ENCODE measurements at places on chromosomes 5 and 9. TPM values are rescaled to one million over a fixed set of nuclear protein-coding genes. Genes with fewer than 3 reads are reported as not detected.
A peak's percentile ranks its signal among the peaks of the same experiment; 100 is the strongest.

IFNA13 gene
- not detected for total RNA-seq

PSD2 gene
- 0.08 TPM for total RNA-seq

BRINP1 gene
- 0.17 TPM for total RNA-seq

UGCG gene
- 49.2 TPM for total RNA-seq

CD72 gene
- 2.2 TPM for total RNA-seq

IL9 gene
- not detected for total RNA-seq

EIF4E1B gene
- total RNA-seq: not detected

PRR16 gene
- 2.4 TPM for total RNA-seq

OTP gene
- not detected for total RNA-seq

GNPDA1 gene
- 15.0 TPM for total RNA-seq

GRM6 gene
- total RNA-seq: not detected

COL5A1 gene
- 5.3 TPM for total RNA-seq

GRCh38 chr9:14180093-14180959, 133.6 kb downstream of the NFIB start:
- DNase-seq: no peak

- no peak for DNase-seq
These were observed 192.3 kb downstream of the PALM2AKAP2 start for GRCh38 chr9:109972026-109972882.

GRCh38 chr5:173016598-173017046, 33.1 kb downstream of the ATP6V0E1 start:
- DNase-seq: peak; percentile 29

DNA sequence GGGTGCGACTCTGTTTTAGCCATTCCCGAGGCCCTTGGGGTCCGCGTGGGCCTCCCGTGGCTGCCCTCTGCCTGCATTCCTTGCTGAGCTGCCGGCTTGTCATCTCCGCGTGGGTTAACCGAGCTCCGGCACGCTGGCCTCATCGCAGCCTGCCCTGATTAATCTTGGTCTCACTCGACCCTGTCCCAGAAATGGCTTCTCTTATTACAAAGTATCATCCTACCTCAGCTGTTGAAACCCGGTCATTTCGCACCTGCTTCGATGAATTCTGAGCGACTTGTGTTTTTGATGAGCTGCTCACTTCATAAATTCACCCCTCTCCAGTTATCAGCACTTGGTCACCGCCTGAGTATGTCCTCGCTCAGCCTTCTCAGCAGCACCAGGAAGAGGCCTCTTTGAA, 123.5 kb upstream of the EGFLAM start:
- DNase-seq: no peak

- DNase-seq: no peak
These were observed 334.7 kb downstream of the ACTL7B start for GRCh38 chr9:108521063-108521590.

GRCh38 chr9:137461663-137462395, 2.7 kb upstream of the NSMF start:
- DNase-seq: peak; percentile 74

- no peak for DNase-seq
These were observed 64.2 kb upstream of the OLFM1 start for GRCh38 chr9:135023088-135023785.

- no peak for DNase-seq
These were observed 12.8 kb downstream of the PAEP start for GRCh38 chr9:135574331-135574730.

DNA sequence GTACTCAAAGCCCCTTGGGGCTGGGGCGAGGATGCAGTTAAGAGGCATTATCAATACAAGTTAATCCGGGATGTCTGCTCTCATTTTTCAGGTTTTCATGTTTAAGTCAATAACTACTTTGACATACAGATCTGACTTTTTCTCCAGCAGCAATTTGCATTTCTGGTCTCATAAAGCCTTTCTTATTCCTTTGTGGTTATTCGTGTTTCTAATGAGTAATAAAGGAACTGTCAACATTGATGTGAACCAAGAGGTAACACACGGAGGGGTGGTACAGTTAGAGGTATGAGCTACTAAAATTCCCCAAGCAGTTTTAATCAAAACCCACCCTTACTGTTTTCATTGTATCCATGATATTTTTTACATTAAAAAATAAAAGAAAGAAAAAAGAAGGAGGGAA, 138.0 kb upstream of the NFIB start:
- no peak for DNase-seq

- no peak for DNase-seq
These were observed 3.5 kb upstream of the BTF3 start for GRCh38 chr5:73494721-73495120.

GRCh38 chr5:94361161-94361560, 257.2 kb downstream of the KIAA0825 start:
- no peak for DNase-seq

DNA sequence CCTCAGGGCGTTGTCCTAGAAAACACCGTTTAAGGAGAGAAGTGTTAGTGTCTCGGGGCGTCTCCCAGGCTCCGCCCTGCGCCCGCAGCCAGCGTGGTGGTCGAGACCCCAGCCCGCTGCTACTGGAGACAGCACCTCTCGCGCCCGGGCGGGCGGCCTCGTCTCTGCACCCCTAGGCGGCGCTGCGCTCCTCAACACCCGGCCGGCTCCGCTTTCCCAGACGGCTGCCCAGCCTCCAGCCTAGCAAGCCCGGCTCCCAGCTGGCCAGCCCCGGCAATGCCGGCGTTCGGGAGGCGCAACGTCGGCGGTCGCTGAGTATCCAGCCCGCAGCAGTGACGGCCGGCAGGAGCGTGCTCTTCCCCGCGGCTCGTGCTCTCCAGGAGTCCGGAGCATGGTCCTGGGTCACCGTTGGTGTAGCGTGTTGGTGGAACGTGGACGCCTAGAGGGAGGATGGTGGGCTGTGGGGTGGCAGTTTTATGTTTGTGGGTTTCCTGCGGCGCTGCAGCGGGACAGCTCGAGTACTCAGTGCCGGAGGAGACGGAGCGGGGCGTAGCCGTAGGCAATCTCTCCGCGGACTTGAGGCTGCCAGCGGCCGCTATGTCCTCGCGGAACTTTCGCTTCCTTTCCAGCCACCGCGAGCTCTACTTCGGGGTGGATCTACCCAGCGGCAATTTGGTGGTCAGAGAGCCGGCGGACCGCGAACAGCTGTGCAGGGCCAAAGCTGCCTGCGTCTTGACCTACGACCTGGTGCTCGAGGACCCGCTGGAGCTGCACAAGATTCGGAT, 536 bp downstream of the PCDHAC1 start:
- DNase-seq: peak; percentile 40

GRCh38 chr5:155732587-155733376, 594.2 kb upstream of the SGCD start:
- DNase-seq: no peak

- DNase-seq: peak; percentile 63
These were observed 10.4 kb upstream of the PPARGC1B start for GRCh38 chr5:149719666-149720065.

GRCh38 chr5:147878066-147878759, at the start of gene SCGB3A2:
TSS of gene SCGB3A2 (plus strand) at chr5:147878711. CDS start at chr5:147878804, 93 bp downstream.
- DNase-seq: no peak

GRCh38 chr9:673966-674526, 167.5 kb upstream of the DMRT1 start:
- DNase-seq: no peak

DNA sequence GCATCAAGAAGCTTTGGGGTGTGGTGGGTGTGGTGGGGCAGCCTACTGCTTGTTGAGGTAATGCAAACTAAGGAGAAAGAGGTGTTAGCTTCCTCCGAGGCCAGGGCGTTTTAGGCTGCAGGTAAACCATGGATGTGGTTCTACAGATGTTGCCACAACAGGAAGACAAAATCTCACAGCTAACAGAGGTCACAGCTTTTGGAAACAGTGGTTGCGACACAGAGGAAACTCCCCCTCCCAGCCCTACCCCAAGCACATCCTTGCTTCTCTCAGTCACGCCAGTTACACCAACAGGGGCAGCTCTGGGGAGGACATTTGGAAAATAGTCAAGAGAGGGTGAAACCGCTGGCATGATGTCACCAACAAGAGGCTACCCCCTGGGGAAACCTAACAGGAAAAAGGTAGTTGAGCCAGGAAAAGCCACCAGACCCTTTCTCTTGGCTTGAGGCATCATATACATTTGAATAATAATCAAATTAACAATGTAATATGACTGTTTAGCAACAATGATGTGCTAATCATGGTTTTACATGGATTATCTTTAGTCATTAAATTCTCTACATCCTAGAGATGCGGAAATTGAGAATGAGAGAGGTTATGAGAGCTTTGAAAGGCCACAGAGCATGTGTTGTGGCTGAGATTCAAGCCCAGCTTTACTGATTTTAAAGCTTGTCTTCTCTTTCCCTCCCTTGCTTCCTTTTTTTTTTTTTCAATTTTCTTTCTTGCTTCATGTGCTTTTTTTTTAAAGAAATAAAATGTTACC, 82.2 kb upstream of the IL12B start:
- DNase-seq: peak; percentile 29

DNA sequence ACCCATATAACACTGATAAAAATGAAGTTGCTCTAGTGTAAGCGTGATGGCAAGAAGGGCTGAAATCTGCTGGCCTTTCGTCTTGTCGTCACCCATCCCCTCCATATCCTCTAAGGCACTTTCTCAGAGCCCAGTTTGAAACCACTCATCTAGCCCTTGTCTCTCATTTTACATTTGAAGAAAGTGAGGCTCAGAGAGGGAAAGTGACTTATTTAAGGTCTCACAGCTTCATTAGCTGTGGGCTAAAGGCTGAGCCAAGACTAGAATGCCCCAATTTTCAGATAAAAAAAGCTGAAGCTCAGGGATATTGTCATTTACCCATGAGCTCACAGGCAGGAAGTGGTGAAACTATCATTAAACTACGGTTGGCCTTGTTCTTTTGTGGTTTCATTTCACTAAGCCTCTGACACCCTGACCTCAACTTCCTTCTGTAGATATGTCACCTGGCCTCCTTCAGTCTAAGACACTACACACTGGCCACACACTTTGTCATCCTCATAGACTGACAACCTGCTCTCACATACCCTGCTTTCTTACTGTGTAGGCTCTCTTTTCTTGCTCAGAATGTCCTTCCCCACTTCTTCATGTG, 176.7 kb upstream of the DMAC1 start:
- DNase-seq: no peak

DNA sequence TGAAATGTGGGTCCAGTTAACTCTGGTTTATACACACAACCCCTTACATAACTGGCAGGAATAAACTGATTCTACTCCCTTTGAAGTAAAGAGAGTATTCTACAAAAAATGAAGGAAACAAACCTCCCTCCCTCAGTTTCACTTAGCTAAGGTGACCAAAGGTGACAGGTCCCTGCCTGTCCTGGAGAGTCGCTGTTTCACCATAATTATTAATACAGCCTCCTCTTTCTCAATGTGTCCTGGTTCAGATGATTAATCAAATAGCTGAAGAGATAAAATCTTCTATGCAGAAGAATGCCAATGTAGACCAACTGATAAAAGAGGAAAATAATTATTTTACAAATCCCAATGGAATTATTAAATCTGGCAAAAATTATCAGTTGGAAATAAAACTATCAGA, 163.7 kb upstream of the GNA14 start:
- DNase-seq: no peak

DNA sequence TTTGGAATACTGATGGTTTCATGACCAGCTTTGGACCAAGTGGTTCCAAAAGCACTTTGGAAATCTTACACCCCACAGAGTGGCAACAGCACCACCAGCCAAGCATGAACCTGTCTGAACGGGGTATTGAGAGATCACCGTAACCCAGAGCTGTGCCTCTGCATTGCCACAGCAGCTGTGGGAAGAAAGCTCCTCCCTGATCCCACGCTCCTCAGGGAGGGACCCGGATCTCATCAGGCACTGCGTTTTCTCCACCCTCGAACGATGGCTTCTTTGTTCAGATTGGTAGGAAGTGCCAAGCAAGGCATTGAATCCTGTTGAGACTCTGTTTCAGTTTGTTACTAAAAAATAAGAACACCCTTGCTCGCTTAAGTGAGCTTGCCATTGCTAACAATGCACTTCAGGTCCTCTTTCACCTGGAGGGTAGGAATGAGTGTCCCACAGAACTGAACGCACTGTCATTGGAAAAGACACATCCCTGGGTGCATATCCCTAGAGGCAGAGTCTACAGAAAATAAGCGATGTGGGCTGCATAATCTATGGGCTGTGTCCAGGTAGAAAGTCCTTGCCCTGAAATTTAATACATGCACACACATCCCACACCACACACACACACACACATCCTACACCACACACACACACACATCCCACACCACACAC, 118.0 kb upstream of the ICE1 start:
- DNase-seq: no peak

GRCh38 chr9:136974817-136975535, 2.3 kb upstream of the PTGDS start:
- no peak for DNase-seq

GRCh38 chr9:127735530-127736185, 564 bp upstream of the TOR2A start:
- DNase-seq: no peak

GRCh38 chr9:33329117-33329563, 38.8 kb downstream of the NFX1 start:
- DNase-seq: peak; percentile 91

DNA sequence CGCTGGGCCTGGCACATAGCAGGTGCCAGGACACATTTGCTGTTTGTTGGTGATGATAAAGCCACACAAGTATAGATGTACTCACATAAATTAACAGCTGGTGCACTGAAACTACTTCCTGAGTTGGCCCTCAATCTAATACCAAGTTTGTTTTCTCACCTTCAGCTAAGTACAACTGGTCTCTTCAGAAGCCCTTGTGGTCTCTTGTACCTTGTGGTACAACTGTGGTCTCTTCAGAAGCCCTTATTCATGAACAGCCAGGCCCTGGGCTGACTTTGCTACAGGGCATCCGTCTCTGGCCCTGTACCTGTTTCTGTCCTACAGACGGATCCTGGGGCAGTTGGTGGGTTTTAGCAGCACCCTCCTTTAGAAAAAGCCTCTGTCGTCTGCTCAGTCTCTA, 81.5 kb downstream of the DAB2IP start:
- DNase-seq: no peak

DNA sequence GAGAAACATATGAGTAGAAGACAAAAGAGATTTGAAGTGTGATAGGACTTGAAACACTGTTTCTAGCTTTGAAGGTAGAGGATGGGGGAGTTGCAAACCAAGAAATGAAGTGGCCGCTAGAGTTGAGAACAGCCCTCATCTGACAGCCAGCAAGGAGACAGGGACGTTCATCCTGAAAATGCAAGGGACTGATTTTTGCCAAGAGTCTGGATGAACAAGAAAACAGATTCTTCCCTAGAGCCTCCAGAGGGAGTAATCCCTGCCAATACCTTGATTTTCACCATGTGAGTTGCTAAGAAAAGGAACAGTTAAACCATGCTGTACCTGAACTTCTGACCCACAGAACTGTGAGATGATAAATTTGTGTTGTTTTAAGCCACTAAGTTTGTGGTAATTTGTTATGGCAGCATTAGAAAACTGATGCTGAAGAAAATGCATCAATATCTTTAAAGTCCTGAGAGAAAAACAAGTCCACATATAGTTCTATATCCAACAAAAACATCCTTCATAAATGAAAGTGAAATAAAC, 154.0 kb upstream of the ADAMTSL1 start:
- no peak for DNase-seq

- DNase-seq: no peak
These were observed 8.5 kb upstream of the ACSL6 start for GRCh38 chr5:132019857-132020555.

DNA sequence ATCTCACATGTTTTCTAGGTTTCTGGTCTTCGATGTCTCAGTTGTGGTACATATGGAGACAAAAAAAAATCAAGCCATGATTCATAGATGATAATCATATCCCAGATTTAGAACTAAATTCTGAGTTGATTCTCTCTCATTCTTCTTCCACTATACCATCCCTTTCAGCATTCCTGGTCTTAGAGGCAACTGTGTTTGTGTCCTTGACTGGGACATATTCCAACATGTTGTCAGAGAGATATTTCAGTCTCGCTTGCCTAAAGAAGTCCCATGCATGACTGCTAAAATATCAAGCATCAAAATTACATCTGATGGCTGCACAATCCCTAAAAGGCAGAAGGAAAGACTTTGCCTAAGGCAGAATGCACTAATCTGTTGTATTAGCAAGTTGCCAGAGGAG, 236.6 kb downstream of the PSAT1 start:
- DNase-seq: no peak

Data from left colon (tissue), 2 donors.